AG20443 (cell line): ENCODE measurements at places on chromosomes 12 and 14.

- DNase-seq, result no peak
These were observed 1494.7 kb upstream of the TMEM132C start for GRCh38 chr12:126772171-126772864.

GRCh38 chr12:31362759-31363415, 36.9 kb upstream of the SINHCAF start:
- no peak for DNase-seq

DNA sequence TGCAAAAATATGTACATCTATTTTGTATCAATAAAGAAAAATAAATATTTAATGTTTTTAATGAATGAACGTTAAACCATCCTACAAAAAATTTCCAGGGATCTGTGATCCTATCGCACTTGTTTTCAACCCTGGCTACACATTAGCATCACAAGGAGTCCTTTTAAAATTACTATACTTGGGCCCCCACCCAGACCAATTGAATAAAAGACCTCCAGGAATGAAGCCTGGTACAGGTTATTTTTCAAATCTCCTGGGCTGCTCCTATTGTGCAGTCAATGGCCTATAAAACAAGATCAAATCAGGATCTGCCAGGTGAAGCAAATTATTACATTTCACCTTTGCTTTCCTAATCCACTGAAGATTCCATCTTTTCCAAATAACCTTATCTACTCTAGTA, 33.4 kb upstream of the GXYLT1 start:
- no peak for DNase-seq

- DNase-seq, result no peak
These were observed 22.1 kb upstream of the CEP83 start for GRCh38 chr12:94481734-94482133.

- no peak for DNase-seq
These were observed 8.5 kb upstream of the PLEKHH1 start for GRCh38 chr14:67524634-67524963.
